WTC11 (cell line): ENCODE measurements at places on chromosomes 2 and 18. TPM values are rescaled to one million over a fixed set of nuclear protein-coding genes. Genes with fewer than 3 reads are reported as not detected.

DNA sequence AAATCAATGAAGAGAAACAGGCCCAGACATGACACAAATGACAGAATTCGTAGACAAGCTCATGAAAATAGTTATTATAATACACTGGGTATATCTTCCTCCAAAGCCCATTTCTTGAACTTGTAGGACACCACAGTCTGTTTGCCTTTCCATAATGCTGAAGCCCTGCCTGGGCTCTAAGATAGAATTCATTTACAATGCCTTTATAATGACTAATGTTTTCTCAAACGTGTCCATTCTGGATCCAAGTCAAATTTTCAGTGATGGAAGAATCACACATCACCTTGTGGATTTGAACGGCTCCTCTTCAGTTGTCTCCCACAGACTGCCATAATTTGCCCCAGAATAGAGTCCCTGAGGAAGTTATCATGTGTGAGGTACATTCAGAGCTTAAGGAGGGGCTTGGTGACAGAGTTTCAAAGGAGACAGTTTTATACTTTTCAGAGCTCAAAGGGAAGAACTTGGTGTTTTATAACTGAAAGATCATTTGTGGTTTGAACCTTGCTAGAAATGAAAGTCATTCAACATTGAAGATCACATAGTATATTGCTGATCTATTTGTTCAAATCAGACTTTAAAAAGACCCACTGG, 38.2 kb downstream of the CASP8 start:
- H3K4me1 ChIP-seq = peaks cover 4% of the 10 kb centered on the region; the same call in 1 of the 2 replicates
- H3K36me3 ChIP-seq = peaks cover 6% of the 10 kb centered on the region
- no peak for DNase-seq
- peaks cover 5% of the 10 kb centered on the region for H3K27me3 ChIP-seq

DNA sequence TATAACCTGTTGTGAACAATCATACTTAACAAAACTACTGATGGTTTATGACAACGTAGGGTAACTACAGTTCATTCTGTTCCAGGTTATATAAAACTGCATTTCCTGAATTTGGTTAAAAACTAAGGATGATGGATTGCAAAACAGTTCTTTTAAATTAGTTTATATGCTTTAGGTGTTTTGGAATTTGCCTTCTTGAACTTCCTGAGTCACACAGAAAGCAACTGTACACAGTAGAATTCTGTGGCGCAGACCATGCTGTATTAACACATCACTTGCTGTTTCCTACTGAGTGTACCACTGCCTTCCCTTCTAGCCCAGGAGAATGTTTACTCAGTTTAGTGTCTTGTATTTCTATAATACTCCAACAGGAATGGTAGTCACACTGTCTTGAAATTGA, 19.4 kb downstream of the ITGB1BP1 start:
- no peaks in the 10 kb centered on the region for H3K27me3 ChIP-seq
- H3K4me1 ChIP-seq = peaks cover 11% of the 10 kb centered on the region
- DNase-seq = no peak
- H3K4me3 ChIP-seq = no peak overlapping the region
- H3K27ac ChIP-seq = no peak overlapping the region

- no peak overlapping the region for H3K4me3 ChIP-seq
- H3K27ac ChIP-seq = no peak overlapping the region
- no peaks in the 10 kb centered on the region; the same call in 1 of the 2 replicates for H3K27me3 ChIP-seq
- 0 out of 2 replicates have a peak, but pooled peaks cover 3% of the 10 kb centered on the region for H3K36me3 ChIP-seq
Measured at GRCh38 chr2:73013936-73014335, 57.6 kb downstream of the SFXN5 start.

DNA sequence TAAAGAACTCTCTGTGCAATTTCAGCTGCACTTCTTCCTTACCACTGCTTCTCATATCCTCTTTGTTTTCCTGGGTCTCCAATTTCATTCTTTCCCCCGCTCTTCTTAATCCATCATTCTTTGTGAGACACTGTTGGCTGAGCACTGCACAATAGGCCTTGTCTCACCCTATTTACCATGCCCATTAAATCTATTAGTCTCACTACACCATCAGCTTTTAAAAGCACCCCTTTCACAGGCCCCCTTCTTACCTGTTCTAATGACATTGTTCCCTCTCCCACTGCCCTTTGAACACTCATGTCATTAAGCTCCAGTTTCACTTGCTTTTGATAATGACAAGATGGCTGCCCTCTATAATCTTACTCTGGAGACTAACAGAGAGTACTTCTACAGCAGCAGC, 404.1 kb upstream of the ACVR2A start:
- H3K27me3 ChIP-seq = no peaks in the 10 kb centered on the region
- DNase-seq = no peak
- H3K4me1 ChIP-seq = no peaks in the 10 kb centered on the region
- H3K36me3 ChIP-seq = no peaks in the 10 kb centered on the region; the same call in 1 of the 2 replicates

DNA sequence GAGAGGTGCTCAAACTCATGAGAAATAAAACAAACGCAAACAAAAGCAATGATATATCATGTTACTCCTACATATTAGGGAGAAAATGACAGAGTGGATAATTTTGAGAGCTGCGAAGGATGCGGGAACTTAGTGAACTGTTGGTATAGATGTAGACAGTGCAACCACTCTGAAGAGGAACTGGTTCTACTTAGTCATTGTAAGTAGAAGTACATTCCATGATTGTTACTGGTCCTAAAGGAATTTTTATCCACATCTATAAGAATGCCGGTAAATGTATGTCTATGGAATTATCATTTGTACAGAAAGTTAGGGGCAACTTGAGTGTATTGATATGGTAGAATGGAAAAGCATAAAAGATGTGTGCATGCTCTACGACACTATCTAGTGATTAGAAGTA, 1238.4 kb downstream of the LRP1B start:
- no peak for DNase-seq
- H3K4me3 ChIP-seq = no peak overlapping the region
- H3K27me3 ChIP-seq = no peaks in the 10 kb centered on the region; the same call in 1 of the 2 replicates
- no peaks in the 10 kb centered on the region for H3K36me3 ChIP-seq
- peaks cover 38% of the 10 kb centered on the region for H3K4me1 ChIP-seq

- H3K27me3 ChIP-seq = no peaks in the 10 kb centered on the region; the same call in 1 of the 2 replicates
- no peaks in the 10 kb centered on the region for H3K36me3 ChIP-seq
- no peak for DNase-seq
- no peak overlapping the region for H3K27ac ChIP-seq
- no peak overlapping the region for H3K4me3 ChIP-seq
Measured at GRCh38 chr2:26892133-26892532, 44.2 kb downstream of the DPYSL5 start.

GRCh38 chr2:134763164-134763710, 44.4 kb upstream of the TMEM163 start:
- no peak overlapping the region for H3K27ac ChIP-seq
- peaks cover 5% of the 10 kb centered on the region; the same call in 1 of the 2 replicates for H3K27me3 ChIP-seq
- H3K4me3 ChIP-seq = no peak overlapping the region
- no peaks in the 10 kb centered on the region for H3K36me3 ChIP-seq
- no peak for DNase-seq
- H3K4me1 ChIP-seq = no peaks in the 10 kb centered on the region

GRCh38 chr18:671405-671804, 14.0 kb downstream of the TYMS start:
- peaks cover 70% of the 10 kb centered on the region for H3K36me3 ChIP-seq
- DNase-seq = no peak
- no peak overlapping the region; the same call in 1 of the 2 replicates for H3K27ac ChIP-seq
- H3K4me3 ChIP-seq = no peak overlapping the region
- H3K27me3 ChIP-seq = no peaks in the 10 kb centered on the region

GRCh38 chr2:134189009-134189720, 64.7 kb upstream of the MGAT5 start:
- no peak overlapping the region for H3K4me3 ChIP-seq
- no peaks in the 10 kb centered on the region for H3K36me3 ChIP-seq
- H3K27ac ChIP-seq = no peak overlapping the region
- peaks cover 25% of the 10 kb centered on the region for H3K4me1 ChIP-seq

DNA sequence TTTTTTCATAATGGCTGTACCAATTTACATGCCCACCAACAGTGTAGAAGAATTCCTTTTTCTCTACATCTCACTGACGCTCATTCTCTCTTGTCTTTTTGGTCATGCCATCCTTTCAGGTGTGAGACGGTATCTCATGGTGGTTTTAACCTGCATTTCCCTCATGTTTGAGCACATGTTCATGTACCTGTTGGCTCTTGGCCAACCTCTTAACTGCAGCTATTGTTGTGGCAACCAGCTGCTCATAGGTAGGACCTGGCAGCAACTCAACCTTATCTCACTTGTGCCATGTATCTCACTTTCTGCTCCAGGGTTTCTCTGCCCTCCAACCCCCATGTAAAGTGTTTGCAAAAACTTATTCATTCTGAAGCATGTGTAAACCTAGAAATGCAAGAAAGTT, 167.5 kb downstream of the UPP2 start:
- DNase-seq = no peak
- H3K4me1 ChIP-seq = no peaks in the 10 kb centered on the region
- no peaks in the 10 kb centered on the region for H3K36me3 ChIP-seq
- no peak overlapping the region for H3K4me3 ChIP-seq

- DNase-seq = no peak
- no peaks in the 10 kb centered on the region for H3K36me3 ChIP-seq
- H3K4me3 ChIP-seq = no peak overlapping the region
- peaks cover 39% of the 10 kb centered on the region for H3K27me3 ChIP-seq
- no peaks in the 10 kb centered on the region for H3K4me1 ChIP-seq
Measured at GRCh38 chr2:197369933-197370320, 59.3 kb upstream of the ANKRD44 start.

- peak within 1 kb of the TSS; percentile 94 for H3K27ac ChIP-seq
- H3K27me3 ChIP-seq = no peaks in the 10 kb centered on the region
- peaks cover 46% of the 10 kb centered on the region for H3K4me1 ChIP-seq
- H3K4me3 ChIP-seq = peak within 1 kb of the TSS; percentile 86
- peak; percentile 60 for DNase-seq
Measured at GRCh38 chr2:165469417-165469816, at the start of gene CSRNP3. CSRNP3 (plus strand) TSS chr2:165469698; CDS start chr2:165595066, 125,368 bp downstream.

DNA sequence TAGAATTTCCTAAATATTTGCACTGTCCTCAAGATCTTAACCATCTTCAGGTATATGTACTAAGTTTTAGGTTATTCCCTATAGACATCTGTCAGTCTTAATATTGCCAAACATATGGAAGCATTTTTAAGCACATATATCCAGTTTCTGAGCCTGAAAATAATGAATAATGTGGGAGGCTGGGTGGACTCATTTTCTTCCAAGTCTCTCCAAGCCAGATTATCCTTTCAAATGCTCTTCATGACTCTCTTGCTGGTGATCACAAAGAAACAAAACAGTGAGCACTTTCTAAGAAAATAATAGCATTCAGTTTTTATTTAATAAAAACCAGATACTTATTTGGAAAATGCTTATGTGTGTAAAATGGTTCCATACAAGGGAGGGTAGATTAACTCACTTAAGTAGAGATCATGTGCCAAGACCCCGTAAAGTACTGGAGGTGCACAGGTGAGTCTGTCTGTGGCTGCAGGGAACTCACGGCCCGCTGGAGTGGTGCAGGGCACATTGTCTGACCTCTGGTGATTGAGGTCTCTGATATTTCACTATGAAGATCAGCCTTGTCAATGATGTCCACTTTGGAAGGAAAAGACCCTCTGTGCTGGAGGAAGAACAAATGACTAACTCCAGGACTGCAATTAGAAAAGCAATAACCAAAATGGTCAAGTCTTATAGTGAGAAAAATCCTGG, 161.6 kb downstream of the TMEM18 start:
- no peaks in the 10 kb centered on the region for H3K36me3 ChIP-seq
- no peak overlapping the region for H3K27ac ChIP-seq
- H3K4me3 ChIP-seq = no peak overlapping the region
- H3K4me1 ChIP-seq = peaks cover 5% of the 10 kb centered on the region

GRCh38 chr18:47909484-47909883, 21.0 kb downstream of the SMAD2 start:
- H3K4me1 ChIP-seq = peaks cover 59% of the 10 kb centered on the region
- no peaks in the 10 kb centered on the region for H3K27me3 ChIP-seq
- H3K4me3 ChIP-seq = no peak overlapping the region
- H3K27ac ChIP-seq = no peak overlapping the region

DNA sequence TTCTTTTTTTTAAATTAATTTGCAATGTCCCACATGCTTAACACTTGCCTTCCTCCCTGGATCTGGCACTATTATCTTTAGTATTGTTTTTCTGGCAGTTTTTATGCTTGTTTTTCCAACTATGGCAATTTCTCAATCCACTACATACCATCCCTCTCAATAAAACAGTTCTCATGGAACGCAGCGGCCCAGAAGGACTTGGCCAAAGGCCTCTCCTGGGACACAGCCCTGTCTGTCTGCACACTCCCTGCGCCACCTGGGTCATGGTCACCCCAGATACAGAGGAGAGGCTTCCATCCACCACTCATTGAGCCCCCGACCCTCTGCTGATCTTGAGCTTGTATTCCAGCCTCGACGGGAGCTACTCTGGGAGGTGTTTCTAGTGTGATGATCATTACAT, 91.2 kb downstream of the TWIST2 start:
- H3K4me3 ChIP-seq = no peak overlapping the region
- H3K36me3 ChIP-seq = no peaks in the 10 kb centered on the region
- no peak overlapping the region for H3K27ac ChIP-seq
- H3K27me3 ChIP-seq = no peaks in the 10 kb centered on the region

GRCh38 chr18:37499913-37500312, 65.7 kb downstream of the CELF4 start:
- H3K4me1 ChIP-seq = peaks cover 17% of the 10 kb centered on the region
- DNase-seq = no peak
- H3K27me3 ChIP-seq = peaks cover 7% of the 10 kb centered on the region
- no peak overlapping the region for H3K4me3 ChIP-seq
- H3K36me3 ChIP-seq = no peaks in the 10 kb centered on the region
- no peak overlapping the region for H3K27ac ChIP-seq

- H3K36me3 ChIP-seq = peaks cover 22% of the 10 kb centered on the region
- H3K4me1 ChIP-seq = peaks cover 29% of the 10 kb centered on the region
- no peaks in the 10 kb centered on the region for H3K27me3 ChIP-seq
- H3K4me3 ChIP-seq = no peak overlapping the region
- no peak for DNase-seq
Measured at GRCh38 chr18:55250768-55251173, 291.5 kb upstream of the CCDC68 start.

DNA sequence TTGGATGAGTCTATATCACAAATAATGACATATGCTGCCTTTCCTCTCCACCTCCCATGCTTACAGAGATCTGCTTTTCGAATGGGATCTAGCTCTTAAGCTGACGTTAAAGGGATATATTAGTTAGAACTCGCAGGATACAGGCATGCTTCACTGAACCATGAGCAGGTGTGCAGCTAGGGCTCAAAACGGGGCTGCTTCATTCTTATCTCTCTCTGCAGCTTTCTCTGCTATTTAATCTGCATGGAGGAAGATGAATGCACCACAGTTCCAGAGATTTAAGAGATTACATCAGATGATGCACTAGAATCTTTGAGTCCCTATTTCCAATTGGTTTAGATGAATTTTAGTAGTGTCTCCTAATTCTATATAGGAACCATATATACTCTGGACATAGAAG, 327.0 kb downstream of the RAD51AP2 start:
- H3K4me3 ChIP-seq = no peak overlapping the region
- peaks cover 9% of the 10 kb centered on the region for H3K4me1 ChIP-seq
- DNase-seq = no peak
- no peak overlapping the region for H3K27ac ChIP-seq
- H3K36me3 ChIP-seq = no peaks in the 10 kb centered on the region
- no peaks in the 10 kb centered on the region; the same call in 1 of the 2 replicates for H3K27me3 ChIP-seq

GRCh38 chr18:830315-830901, 18.4 kb upstream of the YES1 start:
- peaks cover 7% of the 10 kb centered on the region for H3K27me3 ChIP-seq
- peak overlapping the region; percentile 15 for H3K4me3 ChIP-seq
- no peak for DNase-seq
- H3K27ac ChIP-seq = peak overlapping the region; percentile 66

TANC1 gene
- 8.5 to 11.6 TPM (median 8.7 TPM) in 3 replicates for total RNA-seq

TTC27 gene
- 21.0 to 25.1 TPM (median 22.1 TPM) in 3 replicates for total RNA-seq

CAPN14 gene
- 0.11 to 0.37 TPM (median 0.11 TPM) in 3 replicates for total RNA-seq

ST6GAL2 gene
- total RNA-seq = 7.5 to 11.0 TPM (median 8.6 TPM) in 3 replicates

RAB27B gene
- 0.30 to 0.87 TPM (median 0.80 TPM) in 3 replicates for total RNA-seq

CD302 gene
- total RNA-seq = 1.4 to 2.5 TPM (median 1.8 TPM) in 3 replicates

MROH2A gene
- total RNA-seq = 0.16 TPM in 1 of 3 replicates, not detected in the others
